ENCODE measurements at places on chromosomes 4 and X. TPM values are rescaled to one million over a fixed set of nuclear protein-coding genes. Genes with fewer than 3 reads are reported as not detected.
A peak's percentile ranks its signal among the peaks of the same experiment; 100 is the strongest.

Gene GRIA3
- 0.34 TPM for total RNA-seq

- no peak for DNase-seq
- peaks cover 19% of the 10 kb centered on the region for H3K4me1 ChIP-seq
- H3K4me3 ChIP-seq, result no peak overlapping the region
- peak overlapping the region; percentile 80 for H3K27ac ChIP-seq
Measured at GRCh38 chrX:42129022-42129940, 205.9 kb upstream of the CASK start.

Gene STIM2
- 70.1 TPM for total RNA-seq

DNA sequence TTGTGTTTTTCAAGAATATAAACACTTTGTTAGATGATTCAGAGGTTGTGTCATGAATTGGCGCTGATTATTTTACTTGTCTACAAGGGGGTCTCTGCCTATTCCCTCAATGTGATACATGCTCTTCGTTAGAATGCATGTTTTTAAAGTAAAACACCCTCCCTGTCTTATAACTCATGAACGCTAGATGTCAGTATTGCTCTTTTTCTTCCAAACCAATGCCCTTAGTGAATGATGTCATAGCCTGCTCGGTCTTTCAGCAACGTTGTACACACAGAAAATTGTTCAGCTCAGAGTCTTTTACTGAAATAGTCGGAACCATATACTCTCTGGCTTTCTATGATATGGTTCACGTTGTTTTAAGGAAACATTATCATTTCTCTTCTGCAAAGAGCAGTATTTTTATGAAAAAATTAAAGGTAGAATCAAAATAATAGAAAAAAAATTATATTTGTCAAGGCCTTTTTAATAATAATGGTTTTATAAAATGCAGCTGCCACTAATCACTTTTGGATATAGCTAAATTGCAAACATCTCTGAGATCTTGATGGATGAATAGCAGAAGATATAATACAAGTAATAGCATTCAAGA lies 292.9 kb downstream of the TLL1 start:
- H3K4me1 ChIP-seq, result no peaks in the 10 kb centered on the region
- no peaks in the 10 kb centered on the region for H3K36me3 ChIP-seq
- no peak for DNase-seq
- peaks cover 5% of the 10 kb centered on the region for H3K27me3 ChIP-seq

Gene ZNF157
- 0.55 TPM for total RNA-seq

Gene CT45A10
- not detected for total RNA-seq

- H3K4me1 ChIP-seq, result no peaks in the 10 kb centered on the region
- H3K36me3 ChIP-seq, result peaks cover 4% of the 10 kb centered on the region
- no peaks in the 10 kb centered on the region for H3K27me3 ChIP-seq
- no peak overlapping the region for H3K4me3 ChIP-seq
- H3K27ac ChIP-seq, result no peak overlapping the region
- DNase-seq, result no peak
Measured at GRCh38 chr4:98411731-98412130, 150.5 kb downstream of the RAP1GDS1 start.

Gene TREX2
- total RNA-seq, result 3.3 TPM

Gene MFSD8
- 22.5 TPM for total RNA-seq

All from T-helper 17 cell (primary cell).